ENCODE measurements at places on chromosomes 1 and 21.

GRCh38 chr1:153556348-153556747 is 7.3 kb upstream of the S100A3 start:
- DNase-seq: no peak

GRCh38 chr1:41641475-41641814 is 157.0 kb upstream of the EDN2 start:
- no peak for DNase-seq

DNA sequence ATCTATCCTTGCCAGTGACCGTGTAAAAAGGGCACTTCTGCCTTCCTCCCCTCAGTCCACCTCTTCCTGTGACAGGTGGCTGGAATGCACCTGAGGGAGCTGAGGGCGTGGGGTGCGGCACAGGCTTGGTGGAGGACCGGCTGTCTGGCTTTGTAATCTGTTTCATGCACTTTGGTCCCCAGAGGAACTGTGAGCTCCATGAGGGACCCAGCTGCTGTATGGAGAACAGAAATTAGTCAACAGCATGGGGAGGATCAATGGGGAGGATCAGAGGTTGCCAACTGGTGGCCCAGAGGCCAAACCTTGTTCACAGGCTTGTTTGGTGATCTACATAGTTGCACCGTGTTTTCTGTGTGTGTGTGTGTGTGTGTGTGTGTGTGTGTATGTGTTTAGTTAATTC is 19.0 kb upstream of the LUZP1 start:
- no peak for DNase-seq

GRCh38 chr21:44750675-44751025 is 39.3 kb upstream of the TSPEAR start:
- DNase-seq: no peak

DNA sequence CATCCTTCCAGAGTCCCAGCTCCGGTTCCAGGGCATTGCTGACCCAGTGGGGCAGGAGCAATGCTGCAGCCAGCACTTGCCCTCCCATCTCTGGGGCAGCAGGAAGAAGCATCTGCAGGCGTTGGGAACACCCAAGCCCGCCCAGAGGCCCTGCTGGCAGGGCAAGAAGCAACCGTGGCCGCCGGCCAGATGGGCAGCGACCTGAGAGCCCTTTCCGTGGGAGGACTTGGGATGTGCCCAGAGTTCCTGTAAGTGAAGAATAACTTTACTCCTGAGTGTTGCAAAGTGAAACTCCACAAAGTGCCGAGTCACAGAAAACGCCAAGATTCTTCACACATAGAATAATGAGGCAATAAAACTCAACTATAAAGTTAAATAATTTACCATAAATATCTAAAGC is 46.0 kb downstream of the GRIK3 start:
- DNase-seq: no peak

- peak; percentile 65 for DNase-seq
These were observed 44.6 kb downstream of the NFYC start for GRCh38 chr1:40736085-40736531.

GRCh38 chr21:28547766-28548165 is 444.9 kb downstream of the LTN1 start:
- DNase-seq: peak; percentile 55

- peak; percentile 87 for DNase-seq
These were observed 82.3 kb downstream of the ITPKB start for GRCh38 chr1:226656601-226657277.

DNA sequence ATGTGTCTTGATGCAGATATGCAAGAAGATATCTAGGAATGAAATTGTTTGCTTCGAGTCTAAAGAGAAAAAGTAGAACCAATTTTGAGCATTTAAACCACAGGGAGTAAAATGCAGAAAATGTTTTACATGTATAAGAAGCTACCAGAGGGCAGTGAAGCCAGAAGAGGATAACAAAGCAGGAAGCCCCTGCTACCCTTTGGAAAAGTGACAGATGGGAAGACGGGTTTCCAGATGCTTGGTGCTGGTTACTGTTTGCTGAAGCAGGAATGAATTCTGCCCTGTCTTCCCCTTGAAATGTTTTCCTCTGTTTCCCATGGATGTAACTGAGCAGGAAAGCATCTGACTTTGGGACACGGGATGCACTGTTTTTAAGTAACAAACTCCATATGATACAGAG is 822.2 kb downstream of the MRPL39 start:
- DNase-seq: no peak

GRCh38 chr1:2235300-2235998 is 7.3 kb downstream of the SKI start:
- DNase-seq: no peak

DNA sequence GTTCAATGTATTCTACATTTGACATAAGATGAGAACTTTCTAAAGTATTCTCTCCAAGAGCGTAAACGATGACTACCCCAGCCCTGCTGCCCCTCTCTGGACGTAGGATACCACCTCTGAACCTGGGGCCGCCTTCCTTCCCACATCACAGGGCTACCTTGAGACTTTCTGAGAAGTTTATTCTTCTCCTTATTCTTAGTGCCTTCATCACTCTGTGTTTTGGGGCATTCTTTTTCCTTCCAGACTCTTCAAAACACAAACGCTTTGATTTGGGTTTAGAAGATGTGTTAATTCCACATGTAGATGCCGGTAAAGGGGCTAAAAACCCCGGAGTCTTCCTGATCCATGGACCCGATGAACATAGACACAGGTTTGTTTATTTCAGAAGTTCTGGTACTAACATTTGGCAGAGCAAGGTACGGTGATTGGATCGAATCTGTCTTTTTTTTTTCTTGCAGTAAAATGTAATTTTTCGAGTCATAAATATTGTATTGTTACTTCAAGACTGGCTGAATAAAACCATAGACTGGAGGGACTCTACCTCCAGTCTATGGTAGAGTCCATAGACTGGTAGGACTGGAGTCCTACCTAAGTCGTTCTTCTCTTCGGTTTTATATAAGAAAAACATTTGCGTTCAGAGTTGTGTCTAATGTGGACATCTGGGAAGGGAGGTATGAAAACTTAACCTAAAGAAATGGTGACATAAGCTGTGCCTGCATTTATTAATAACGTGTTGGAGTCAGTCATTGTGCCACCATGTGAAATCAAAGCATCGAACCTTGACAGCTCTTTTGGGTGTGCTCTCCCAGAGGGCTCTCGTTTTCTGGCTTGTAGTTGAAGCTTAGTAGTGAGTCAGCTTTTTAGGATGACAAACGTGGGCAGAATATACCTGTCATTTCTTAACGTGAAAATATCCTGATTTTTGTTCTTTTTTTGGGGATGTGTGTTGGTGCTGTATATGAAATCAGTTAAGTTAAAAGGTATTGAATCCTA is 1.2 kb downstream of the MAN1A2 start:
- DNase-seq: peak; percentile 4

- DNase-seq: peak; percentile 72
These were observed 10.8 kb downstream of the GPR3 start for GRCh38 chr1:27403065-27403726.

GRCh38 chr1:234520908-234521817 is 42.2 kb upstream of the TARBP1 start:
- DNase-seq: no peak

- no peak for DNase-seq
These were observed 21.1 kb downstream of the SNAP47 start for GRCh38 chr1:227756172-227756959.

DNA sequence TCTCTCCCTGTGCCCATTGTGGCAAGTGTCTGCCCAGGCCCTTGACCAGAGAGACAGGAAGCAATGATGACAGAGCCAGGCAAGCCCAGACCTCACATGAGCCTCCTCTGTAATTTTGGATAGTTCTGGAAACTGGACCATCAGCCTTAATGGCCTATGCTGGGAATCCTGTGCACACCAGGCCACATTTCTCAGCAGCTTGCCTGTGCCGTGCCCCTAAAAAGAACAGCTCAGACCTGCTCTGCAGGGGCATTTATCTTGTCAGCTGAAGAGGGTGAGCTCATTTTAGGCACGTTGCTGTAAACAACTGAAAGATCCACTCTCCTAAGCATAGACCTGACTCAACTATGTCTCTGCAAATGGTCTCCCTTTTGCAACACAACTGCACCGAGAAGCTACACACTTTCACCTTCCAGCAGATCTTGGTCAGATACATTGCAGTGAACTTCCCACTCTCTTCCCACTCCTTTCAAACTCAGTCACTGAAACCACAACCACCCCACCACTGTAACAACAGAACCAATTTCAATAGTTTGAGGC is 53.5 kb upstream of the BACH1 start:
- DNase-seq: no peak

DNA sequence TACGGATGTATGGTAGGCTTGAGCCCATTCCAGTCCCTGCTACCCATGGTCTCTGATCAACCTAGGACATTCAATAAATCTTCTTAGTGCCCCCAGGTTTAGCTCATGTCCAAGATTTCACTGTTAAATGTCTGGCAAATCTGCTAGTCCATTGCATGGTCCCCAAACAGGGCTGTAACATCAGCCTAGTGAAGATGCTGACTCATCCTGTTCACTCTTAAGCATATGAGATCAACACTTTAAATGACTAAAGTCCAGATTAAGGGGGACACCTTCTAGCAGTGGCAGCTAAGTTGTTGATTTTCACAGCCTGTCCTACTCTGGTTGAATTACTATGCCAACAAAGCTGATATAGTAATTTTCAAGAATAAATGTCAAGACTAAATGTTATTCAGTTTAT is 46.5 kb upstream of the NUF2 start:
- DNase-seq: peak; percentile 16

GRCh38 chr21:40425981-40426380 is 421.0 kb downstream of the DSCAM start:
- DNase-seq: no peak

DNA sequence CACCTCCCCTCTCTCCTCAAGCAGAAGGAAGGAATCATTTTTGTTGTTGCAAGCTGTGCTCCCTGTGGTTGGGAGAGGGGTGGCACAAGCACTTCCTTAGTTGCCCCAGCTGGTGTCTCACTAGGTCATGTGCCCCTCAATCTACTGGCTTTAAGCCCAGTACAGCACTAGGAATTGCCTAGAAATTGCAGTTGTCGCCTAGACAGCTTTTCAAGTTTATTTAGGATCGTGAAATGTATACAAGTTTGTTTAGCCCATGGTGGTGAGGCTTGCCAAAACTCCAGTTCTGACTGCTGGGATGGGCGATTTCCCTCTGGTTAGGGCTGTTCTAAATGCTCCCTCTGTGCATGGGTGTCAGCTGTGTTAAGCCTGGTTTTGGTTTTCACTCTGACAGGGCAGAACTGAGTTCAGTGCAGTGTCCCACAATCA is 126.8 kb upstream of the ZNF644 start:
- DNase-seq: no peak

DNA sequence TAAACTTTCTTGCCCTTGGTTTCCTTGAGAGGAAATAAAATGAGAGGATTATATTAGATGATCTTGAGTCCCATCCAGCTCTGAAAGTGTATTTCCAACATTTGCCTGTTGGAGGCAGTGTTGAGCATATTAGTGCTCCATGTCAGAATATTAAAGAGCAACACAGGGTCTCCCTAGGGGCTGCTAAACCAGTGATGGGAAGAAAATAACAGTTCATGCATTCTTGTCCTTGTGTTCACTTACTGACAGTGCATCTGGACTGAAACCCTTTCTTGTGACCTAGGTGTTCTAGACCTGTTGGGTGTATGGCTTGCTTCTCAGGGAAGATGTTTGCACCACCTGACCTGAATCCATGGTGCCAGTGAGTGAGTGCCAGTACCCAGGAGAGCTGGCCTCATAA is 124.7 kb upstream of the KIAA0040 start:
- DNase-seq: no peak

DNA sequence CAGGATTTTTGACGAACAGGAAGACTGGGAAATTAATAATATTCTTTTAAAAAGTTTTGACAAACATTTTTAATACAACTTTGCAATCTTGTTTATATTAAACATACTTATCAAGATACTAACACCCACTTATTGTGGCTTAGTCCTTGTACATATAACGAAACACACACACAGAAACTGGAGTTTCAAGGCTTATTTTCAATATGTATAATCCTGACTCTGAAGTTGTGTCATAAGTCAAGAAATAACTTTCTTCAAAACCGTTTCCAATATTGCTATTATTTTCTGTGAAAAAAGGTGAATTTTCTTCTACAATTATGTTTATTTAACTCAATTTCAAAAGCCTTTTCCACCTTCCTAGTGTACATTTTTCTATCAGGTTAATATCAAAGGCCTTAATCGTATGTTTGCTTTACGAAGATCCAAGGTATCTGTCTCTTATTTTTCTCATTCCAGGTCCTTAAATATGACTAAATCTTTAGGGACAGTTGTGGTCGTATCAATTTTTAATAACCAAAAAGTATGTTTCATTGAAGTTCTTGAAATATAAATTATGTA is 1.8 kb downstream of the CDKN2C start:
- DNase-seq: no peak

DNA sequence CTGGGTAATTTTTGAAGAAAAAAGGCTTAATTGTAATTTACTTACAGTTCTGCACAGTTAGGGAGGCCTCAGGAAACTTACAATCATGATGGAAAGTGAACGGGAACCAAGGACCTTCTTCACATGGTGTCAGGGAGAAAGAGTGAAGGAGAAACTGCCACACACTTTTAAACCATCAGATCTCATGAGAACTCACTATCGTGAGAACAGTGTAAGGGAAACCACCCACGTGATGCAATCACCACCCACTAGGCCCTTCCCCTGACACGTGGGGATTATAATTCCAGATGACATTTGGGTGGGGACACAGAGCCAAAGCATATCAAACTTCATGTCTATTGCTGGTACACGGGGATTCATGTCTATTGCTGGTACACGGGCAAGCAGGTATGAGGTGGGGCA is 5.3 kb upstream of the SFT2D2 start:
- DNase-seq: no peak

- no peak for DNase-seq
These were observed 150.4 kb upstream of the NEGR1 start for GRCh38 chr1:72432645-72433267.

DNA sequence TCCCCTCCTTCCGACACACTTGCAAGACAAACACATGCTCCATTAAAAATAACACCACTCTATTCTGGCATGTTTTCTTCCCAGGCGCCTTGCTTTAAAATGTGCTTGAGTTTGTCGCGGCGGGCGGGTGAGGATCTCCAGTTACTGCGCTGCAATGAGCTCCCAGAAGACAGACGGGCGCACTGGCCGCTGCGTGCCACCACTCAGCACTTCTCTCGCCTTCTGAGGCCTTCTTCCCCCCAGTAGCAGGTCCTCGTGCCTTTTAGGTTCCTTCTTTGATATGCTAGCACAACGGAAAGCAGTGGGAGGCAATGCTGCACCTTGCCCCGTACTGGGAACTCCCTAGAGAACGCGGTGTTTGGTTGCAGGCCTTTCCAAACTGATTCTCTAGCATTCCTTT is 279.5 kb upstream of the NR5A2 start:
- DNase-seq: no peak

GRCh38 chr1:31782421-31783410 is 18.6 kb upstream of the ADGRB2 start:
- no peak for DNase-seq

GRCh38 chr1:165884690-165885304 is 57.4 kb downstream of the UCK2 start:
- no peak for DNase-seq

- DNase-seq: no peak
These were observed 11.0 kb downstream of the TRPM2 start for GRCh38 chr21:44364151-44365053.

All from AG10803 (cell line).